ENCODE measurements at places on chromosomes 12 and 14.

DNA sequence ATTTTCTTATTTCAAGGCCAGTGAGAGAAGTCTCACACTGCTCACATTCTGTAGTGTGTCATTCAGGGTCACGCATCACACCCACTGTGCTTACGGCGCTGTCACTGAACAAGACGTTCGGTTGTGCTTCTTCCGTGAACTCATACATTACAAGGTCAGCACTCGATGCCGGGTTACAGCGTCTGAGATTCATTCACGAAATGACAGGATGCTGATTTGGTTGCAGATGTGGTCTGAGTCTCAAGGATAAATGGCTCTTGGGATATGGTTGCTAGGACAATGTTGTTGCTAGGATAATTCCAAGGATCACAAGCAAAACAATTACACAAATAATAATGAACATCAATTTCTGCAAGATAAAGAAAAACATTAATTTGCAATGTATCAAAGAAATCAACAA, 47.4 kb downstream of the STX2 start:
- no peak for DNase-seq

DNA sequence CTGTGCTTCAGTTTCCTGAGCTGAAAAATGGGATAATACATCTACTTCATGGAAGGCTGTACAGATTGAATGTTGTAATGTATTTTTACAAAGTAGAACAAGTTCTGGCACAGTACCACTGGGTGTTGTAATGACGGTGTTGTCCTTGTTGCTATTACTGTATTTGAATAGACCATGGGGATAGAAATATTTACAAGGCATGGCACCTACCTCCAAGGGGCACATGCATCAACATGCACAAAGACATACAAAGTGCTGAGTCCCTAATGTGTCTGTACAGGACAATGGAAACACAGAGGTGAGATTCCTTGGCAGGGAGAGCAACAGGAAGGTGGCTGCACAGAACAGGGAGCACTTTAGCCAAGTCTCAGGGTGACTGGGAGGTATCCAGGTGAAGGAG, 930.6 kb upstream of the TMEM132C start:
- DNase-seq = no peak

GRCh38 chr12:22413592-22413991, 79.1 kb upstream of the ST8SIA1 start:
- DNase-seq = no peak

DNA sequence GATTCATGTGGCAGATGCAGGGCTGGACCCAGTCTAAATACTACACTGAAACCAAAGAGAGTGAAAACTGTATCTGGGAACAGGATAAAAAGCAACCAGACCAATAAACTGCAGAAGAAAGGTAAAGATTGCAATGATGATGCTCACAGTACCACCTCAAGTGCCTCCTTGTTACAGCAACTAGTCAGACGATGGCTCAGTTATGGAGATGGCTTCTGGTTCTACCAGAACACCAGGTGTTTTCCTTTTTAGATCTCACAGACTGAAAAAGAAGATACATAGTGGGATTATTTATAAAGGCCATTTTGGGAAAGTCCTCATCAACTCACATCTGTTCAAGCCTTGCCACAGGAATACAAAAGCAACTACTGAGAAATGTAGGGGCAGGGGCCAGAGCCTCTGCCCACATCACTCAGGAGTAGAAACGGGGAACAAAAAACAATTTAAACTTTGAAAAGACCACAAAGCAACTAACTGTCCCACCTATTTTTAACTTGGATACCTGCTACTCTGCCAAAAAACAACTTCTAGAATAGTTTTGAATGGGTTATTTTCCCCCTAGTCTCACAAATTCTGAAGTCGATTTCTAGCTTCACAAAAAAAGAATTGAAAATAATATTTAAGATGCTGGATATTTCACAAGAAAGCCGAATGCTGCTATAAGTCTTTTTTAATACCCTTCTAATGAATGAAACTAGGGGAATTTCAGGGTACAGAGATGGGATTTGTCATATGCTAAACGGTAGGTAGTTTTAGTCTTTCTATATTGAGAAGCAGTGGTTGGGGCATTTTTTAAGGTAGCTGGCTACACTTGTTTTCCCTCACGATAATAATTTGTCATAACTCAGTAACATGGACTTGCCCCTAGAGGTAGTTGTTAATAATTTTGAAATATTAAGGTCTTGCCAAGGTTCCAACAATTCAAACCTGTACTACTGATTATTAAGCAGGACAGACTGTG, 197.2 kb upstream of the TMPO start:
- no peak for DNase-seq

- no peak for DNase-seq
These were observed 51.7 kb upstream of the KICS2 start for GRCh38 chr12:64273527-64274403.

DNA sequence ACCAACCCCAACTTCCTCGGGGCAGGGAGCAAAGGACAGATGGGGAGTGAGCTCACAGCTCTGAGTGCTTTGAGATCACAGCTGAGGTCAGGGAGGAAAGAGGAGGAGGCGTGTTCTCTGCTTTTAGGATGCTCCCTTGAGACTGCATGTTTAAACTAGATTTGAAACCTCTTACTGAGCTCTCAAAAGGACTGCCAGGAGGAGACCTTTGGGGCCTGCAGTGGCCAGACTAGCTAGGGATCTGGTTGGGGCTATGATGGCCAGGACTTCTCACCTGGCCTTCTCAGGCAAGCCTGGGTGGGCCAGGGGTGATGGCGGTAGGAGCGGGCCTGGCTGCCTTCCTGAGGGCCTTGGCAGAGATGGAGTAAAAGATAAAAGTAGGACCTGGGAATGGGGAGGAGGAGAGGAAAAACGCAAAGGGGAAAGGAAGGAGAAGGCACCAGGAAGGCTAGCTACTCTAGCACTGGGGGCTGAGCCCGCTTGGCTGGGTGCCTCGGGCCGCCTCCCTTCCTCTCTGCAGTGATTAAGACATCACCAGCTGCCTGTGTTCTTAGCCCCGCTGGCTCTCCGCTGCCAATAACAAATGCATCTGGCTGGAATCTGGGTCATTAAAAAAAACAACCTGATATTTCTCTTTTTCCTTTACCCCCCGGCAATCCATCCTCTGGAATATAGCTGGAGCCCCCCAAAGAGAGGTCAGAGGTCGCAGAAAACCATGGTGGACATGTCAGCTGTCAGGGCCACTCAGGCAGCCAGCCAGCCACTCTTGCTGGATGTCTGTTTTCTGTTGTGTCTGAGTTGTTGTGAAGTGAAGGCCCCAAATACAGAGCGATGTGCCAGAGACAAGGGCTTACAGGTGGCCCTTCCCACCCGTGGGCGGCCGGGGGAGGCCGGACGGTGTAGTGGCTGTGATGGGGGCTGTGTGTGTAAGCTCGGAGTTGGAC, 141.3 kb downstream of the TSPAN9 start:
- DNase-seq = peak; percentile 46

DNA sequence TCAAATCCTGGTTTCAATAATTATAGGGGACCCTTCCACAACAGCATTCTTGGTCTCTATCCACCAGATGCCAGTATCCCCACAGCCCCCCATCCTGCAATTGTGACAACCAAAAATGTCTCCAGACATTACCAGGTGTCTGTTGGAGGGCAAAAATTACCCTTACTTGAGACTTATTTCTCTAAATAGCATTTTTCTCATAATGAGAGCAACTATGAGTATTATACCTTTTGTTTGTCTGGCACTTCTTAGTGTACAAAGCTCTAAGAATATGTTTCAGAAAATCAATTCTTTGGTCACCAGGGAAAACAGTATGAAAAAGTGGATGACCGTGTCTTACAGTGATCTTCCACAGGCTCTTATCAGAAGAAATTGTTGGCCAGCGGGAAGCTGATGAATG, 27.5 kb upstream of the RMST start:
- no peak for DNase-seq

DNA sequence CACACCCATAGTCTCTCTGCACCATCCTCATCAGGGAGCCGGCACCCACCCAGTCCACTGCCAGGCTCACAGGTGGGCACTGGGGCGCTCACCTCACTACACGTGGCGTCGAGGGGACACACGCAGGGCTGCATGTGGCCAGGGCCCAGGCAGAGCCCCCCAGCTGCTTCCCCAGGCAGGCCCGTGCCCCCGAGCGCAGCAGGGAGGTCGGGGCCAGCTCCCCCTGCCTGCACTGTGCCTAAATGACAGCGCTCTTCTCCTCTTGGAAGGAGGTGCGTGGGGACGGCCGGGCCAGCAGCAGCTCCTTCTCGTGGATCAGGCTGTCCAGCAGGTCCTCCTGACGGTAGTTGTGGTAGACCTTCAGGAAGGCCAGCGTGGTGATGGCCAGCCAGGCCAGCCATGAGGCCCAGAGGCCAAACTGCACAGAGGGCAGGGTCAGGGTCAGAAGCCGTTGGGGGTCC, 11.3 kb downstream of the TMEM179 start:
- no peak for DNase-seq

DNA sequence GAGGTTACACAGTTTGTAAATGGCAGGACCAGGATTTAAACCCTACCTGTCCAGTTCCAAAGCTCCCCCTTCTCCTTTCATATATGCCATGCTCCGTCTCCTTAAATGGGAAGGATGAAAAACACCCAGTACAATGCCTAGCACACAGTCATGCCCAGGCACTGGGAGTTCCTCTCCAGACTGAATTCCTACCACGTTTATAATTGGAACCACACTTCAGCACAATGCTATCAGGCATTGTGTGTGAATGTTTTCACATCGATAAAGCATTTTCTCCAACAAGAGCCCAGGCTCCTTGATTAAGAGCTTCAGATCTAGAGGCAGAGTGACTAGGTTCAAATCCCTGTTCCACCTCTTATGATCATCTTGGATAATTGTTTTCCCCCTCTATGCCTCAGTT, 2.7 kb upstream of the NUAK1 start:
- no peak for DNase-seq

DNA sequence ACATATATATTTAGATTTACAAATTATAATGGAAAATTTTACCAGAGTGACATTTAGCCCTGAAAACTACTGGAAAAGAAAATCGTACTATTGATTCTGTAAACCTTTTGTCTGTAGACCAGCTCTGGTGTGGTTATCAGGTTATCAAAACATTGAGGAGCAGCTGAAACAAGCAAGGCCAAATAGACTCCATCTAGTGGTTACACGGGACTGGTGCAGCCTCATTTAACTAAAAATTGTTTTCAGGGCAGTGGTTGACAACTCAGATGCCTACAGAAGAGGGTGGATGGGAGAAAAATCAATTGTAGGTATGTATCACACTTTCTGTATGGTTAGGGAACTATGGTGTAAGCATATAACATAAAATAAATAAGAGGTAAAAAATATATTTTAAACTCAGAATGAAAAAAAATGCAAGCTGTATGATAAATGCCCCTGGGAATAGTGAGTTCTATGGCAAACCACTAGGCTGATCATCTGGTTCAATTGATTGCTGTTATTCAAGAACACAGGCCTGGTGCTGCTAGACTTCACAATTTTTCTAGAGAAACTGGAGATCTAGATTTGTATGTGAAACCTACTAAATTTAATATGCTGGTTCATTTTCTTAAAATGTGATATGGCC, 51.2 kb downstream of the ACSS3 start:
- DNase-seq = peak; percentile 10

- DNase-seq = no peak
These were observed 2.5 kb upstream of the DACT1 start for GRCh38 chr14:58635091-58635830.

GRCh38 chr12:61546296-61546695, 713.9 kb upstream of the USP15 start:
- DNase-seq = no peak

- peak; percentile 46 for DNase-seq
These were observed 11.3 kb upstream of the DACT1 start for GRCh38 chr14:58626431-58626831.

- DNase-seq = no peak
These were observed 98.6 kb downstream of the TAOK3 start for GRCh38 chr12:118274066-118274465.

DNA sequence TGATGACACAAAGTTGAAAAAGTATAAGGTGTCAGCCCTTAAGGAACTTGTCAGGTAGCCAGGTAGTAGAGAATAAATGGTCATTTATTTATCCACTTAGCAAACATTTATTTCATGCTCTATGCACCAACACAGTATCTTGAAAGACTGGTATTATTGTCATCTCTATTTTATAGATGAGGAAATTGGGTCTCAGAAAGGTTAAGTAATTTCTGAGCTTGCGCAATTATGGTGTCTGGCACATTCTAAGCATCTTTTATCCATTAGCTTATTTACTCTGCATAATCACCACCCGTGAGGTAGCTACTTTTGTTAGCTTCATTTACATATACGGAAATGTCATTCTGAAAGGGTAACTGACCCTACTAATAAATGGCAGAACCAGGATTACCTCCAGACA, 2.5 kb upstream of the UTP20 start:
- DNase-seq = no peak

GRCh38 chr14:93082576-93083001, 33.1 kb downstream of the ITPK1 start:
- no peak for DNase-seq

- no peak for DNase-seq
These were observed 687 bp downstream of the ASIC1 start for GRCh38 chr12:50057896-50058670.

DNA sequence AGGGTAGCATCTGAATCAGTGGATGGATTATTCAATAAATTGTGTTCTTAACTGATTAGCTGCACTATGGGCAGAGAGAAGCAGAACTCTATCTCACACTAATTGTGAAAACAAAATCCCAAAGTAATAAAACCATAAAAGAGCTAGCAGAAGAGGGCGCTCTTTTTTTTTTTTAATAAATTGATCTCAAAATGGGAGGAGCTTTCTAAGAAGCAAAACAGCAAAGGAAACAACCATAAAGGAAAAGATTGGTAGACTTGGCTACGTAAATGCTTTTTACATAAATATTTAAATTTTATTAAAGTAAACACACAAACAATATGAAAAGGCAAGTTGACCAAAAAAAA, 1.5 kb upstream of the TM7SF3 start:
- DNase-seq = no peak

DNA sequence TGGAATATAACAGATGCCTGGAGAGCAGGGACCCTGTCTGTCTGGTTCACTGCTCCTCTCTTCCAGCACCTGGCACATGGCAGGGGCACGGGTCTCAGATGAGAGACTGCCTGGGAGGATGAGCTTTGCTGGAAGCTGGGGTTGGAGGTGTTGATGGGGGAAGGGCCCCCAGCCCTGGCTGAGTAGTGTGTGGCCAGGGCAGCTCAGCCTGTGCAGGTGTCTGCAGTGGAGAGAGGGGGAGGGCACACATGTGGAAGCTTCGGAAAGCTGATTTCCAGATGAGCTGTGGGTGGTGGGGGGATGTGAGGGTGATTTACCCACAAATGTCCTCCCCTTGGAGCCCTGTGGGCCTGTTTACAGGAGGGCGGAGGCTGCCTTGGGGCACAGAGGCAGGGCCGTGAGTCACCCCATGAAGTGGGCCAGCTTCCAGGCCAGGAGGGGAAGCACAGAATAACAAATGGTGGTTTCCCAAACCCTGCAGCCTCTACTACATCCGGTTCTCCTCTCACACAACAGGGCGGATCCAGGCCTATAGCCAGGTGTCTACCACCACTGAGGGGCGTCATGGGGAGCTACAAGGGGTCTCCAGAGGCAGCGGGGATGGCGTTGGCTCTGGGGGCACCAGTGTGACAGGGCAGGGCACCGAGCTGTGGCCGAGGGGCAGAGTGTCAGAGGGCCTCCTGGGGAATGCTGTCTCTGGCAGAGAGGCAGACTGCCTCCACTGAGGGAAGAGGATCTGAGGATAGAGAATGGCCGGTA, 11.0 kb downstream of the KRT7 start:
- DNase-seq = peak; percentile 75
